GM18507 (cell line): ENCODE measurements at places on chromosomes 6 and 20.

DNA sequence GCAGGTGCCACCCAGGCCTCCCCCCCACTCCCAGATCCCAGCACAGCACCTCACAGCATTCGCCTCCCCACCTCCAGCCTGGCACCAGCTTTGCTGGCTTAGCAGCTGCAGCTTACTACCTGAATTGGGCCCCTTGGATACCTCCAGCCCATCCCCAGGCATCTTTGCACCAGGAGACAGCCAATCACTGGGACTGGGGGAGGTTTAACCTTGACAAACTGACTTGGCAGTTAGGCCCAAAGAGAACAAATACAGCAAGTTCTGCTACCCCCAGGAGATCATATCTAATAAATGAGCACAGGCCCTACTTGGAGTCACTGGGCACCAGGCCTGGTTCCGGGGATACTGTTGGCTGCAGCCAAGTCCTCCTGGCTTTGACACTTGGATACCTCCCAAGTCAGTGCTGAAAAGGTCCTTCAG is 8.8 kb downstream of the PDRG1 start:
- no peak for DNase-seq

DNA sequence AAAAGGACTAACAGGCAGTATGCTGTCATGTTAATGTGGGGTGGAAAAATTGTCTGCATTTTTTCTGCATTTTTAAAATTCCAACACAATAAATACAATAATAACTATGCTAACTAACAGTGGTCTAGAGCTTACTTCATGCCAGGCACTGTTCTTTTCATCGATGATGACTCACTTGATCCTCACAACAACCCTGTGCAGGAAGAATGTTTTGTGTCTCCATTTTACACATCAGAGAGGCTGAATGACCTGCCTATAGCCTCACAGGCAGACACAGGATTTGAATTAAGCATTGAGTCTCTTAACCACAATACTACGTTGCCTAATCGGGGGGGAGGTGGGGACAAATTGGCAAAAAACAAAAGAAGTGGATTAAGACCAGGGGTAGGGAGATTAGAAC is 26.9 kb upstream of the FANCE start:
- DNase-seq, result no peak

- DNase-seq, result no peak
These were observed 7.7 kb downstream of the BRPF3 start for GRCh38 chr6:36204068-36204753.

DNA sequence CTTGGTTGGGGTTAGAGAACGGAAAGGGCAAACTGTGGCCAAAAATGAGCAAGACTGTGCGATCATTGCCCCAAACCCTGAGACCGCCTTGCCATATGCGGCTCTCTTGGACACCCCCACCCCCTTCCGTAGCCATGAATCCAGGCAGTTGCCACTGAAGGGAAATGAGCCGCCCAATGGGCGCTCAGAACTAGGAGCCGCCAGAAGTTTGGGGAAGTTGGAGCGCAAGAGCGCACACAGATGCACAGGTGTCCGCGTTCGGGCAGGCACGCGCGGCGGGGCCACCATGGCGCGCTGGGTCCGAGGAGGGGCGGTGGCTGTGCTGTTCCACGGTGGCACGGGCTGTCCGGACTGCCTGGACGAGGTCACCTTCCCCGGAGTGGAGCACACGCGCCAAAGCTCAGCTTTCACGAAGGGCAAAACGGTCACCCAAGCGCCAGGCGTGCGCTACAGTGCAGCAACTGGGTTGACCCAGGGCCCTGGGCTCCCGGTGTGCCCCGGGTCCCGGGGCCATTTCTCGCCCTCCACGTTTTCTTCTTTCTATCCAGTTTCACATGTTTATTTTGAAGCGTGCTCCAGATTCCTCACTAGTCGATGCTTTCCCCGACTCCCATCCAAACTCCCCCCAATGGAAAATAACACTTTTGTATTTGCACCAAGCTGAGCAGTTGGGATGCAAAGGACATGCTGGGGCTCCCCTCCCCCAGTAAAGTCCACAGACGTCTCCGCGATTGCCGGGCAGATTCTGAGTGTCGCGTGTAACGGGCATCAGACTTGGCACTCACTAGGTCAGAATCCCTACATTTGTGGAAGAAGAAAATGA is 906 bp upstream of the PDE10A start:
- no peak for DNase-seq

- no peak for DNase-seq
These were observed 27.9 kb downstream of the SULF2 start for GRCh38 chr20:47757145-47758035.

GRCh38 chr6:13513626-13514502 is 26.5 kb upstream of the GFOD1 start:
- DNase-seq, result no peak

DNA sequence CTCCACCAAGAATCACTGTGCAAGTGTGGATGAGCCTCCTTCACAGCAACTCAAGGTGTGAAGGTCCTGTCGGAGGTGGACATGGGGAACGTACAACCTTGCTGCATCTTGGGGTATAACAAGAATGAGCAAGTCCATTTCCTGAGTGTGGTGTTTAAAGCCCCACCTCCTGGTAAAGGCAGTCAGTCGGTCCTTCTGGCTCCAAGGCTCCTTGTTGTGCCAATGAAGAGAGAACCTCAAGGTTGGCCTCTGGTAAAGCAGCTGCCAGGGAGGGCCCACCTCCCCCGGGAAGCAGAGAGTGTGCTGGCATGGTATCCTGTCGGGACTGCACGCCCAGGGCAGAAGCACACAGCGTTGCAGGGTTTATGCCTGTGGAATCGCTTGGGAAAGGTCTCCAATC is 12.4 kb upstream of the MAS1 start:
- no peak for DNase-seq

DNA sequence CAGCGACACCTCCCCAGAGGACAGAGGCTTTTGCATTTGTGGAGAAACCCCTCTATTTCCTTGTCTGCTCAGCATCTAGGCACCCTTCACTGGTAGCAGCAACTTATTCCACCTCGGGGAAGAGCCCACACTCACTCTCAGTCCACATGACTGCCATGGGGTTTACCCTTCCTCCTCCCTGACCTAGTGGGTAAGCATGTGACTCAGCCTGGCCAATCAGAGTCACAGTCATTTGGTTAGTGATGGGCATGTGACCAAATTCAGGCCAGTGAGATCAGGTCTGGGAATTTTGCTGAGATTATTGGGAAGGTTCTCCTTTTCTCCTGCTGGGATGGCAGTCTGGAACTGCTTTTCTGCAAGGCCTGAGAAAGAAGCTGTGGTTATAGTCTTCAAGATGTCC is 145.7 kb upstream of the PHACTR3 start:
- DNase-seq, result no peak

DNA sequence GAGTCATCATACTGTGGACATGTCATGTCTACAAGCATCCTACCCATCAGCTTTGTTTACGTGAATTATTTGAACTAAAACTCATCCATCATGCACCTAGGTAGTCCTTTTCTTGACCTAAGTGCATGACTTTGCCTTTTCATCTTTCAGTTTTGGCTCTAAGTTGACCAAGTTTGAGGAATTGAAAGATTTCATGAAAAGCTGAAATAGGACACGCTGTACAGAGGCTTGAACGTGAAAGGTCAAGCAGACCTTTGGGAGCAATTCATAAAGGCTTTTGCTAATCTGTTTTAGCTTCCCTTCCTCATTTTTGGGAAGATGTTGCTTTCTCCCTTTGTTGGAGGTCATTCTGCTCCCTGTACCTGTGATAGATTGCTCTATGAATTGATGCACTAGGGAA is 55.1 kb upstream of the MLIP start:
- no peak for DNase-seq

DNA sequence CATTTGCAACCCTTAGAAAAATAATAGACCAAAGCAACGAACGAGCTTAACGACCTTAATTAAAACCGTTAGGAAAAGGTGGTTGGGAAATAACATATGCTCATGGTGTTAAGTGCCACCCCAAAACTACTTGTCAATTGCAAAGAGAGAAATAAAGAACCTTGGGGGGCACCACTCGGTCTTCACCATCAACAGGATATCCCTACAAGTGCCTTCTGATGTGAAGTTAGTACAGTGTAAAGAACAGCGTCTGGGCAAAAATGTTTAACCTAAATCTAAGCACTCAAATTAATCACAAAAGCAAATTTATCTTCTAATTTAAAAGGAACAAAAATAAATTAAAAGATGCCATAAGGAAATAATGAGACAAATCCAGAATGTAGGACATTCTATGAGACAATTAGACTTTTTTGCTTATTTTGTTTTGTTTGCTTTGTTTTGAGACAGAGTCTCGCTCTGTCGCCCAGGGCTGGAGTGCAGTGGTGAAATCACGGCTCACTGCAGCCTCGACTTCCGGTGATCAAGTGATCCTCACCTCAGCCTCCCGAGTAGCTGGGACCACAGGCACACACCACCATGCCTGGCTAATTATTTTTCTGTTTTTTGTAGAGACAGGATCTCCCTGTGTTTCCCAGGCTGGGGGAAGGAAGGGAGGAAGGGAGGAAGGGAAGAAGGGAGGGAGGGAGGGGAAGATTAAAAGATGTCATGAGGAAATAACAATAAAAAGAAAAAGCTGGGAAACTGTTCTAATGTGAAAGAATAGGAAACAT is 41.3 kb upstream of the BTN3A2 start:
- no peak for DNase-seq

DNA sequence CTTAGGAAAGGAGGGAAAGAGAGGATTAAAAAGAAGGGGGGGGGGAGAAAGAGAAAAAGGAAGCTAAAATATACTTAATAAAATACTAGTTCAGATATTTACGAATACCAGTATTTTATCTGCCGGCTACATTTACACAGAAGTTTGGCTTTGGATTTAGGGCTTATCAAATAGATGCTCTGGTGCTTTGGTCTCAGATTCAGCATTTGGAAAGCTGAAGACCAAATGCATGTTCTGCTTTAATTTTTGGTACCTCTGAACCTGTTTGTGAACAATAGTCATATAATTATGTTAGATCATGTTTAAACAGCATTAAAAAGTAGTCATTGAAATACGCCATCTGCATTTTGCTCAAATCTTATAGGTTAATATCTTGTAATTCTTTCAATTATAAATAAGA is 786.0 kb upstream of the CITED2 start:
- no peak for DNase-seq

GRCh38 chr6:35833536-35833935 is 28.4 kb downstream of the LHFPL5 start:
- DNase-seq, result no peak
